ENCODE measurements at places on chromosomes 6 and 20.

- DNase-seq = no peak
These were observed 109.0 kb downstream of the GJA10 start for GRCh38 chr6:90003069-90003795.

DNA sequence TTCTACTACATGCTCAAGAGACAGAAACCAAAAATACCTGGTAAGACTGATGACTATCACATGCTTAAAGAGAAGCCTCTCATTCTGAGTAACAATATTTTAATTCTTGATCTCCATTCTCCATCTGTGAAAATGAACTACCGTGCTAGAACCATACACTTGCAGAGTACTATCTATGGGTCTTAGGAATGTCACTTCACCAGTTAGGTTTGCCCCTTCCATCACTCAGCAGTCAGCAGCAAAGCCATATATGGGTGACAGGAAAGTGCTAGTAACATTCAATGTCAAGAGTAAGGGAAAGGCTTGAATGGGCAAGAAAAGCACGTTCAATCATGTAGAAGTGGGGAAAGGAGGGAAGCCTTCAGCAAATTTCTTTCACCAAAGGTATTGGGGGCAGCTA, 2.3 kb downstream of the DNAAF9 start:
- DNase-seq = no peak

GRCh38 chr6:71496018-71496721, 207.6 kb downstream of the OGFRL1 start:
- peak; percentile 6 for DNase-seq

- DNase-seq = peak; percentile 53
These were observed 101.0 kb upstream of the DTNBP1 start for GRCh38 chr6:15763837-15764236.

DNA sequence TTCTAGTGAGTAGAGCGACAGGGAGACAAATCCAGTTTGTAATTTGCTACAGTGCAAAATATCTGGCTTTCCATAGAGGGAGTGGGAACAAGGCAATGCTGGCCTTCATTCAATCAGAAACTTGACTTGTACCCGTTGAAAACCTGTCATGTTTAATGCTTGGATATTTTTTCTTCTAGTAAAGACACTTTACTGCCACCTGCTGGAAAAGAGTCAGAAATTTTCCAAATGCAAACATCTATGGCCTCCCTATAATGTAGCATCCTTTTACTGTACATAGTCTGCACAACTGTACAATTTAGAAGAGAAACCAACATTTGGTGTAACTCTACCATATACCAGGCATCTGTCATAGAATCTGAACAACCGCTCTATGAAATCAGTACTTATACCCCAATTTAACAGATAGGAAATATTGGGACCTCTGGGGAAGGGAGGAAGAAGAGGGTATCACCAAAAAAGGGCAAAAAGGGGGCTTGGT, 16.7 kb upstream of the TBC1D20 start:
- peak; percentile 62 for DNase-seq

DNA sequence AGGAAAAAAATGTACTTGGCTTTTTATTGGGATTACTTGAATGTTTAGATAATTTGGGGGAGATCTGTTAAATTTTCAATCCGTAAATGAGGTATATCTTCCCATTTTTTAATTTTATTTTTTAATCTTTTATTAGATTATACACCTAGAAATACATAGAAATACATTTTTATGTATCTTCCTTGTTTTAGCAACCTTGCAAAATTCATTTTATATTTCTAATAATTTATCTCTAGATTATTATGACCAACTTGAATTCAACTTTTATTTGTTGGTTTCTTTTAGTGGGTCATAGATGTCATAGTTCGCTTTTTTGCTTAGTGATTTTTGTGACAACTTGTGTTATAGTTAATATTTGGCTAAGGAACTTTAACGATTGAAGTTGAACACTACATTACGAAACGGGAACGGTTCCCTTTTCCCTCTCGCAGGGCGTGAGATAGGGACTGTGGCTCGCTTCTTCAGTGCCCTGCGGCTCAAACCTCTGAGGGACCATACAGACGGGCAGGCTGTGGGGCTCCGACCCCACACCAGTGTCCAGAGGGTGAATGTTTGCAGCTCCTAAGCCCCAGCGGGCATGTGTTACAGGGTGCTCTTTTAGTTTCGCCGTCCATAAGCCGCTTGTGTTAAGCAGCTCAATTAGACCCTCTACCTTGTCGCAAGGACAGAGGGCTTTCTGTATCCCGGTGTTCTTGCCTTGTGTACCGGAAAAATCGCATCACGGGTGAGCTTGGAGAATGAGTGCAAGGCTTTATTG, 53.8 kb downstream of the PRND start:
- DNase-seq = no peak

- DNase-seq = no peak
These were observed 77.7 kb downstream of the GJA10 start for GRCh38 chr6:89972025-89972381.

GRCh38 chr6:107728564-107728897, 95.6 kb downstream of the SCML4 start:
- DNase-seq = no peak

- DNase-seq = no peak
These were observed 87.8 kb upstream of the EZR start for GRCh38 chr6:158906926-158907325.

- no peak for DNase-seq
These were observed 43.2 kb downstream of the PHIP start for GRCh38 chr6:79034865-79035264.

- no peak for DNase-seq
These were observed 12.5 kb downstream of the VSTM2L start for GRCh38 chr20:37915434-37915787.

- DNase-seq = no peak
These were observed 29.4 kb downstream of the UTRN start for GRCh38 chr6:144314562-144314961.

DNA sequence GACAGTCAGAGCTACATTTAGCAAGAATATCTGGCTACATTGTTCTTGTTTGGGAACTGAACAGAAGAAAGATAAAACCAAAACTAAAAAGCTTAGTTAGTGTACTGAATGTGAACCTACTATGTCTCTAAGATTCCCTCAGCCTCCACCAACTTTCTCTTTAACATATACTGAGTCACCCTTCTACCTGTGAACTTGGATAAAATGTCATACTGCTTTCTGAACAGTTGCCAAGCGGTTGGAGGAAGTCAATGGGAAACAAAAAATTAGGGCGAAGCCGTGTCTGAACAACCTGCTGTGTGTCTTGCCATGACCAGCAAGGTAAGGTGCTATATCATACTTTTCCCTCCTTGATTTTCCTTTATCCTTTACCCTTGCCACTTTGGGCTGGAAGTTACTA, 243.5 kb downstream of the BTBD9 start:
- no peak for DNase-seq

DNA sequence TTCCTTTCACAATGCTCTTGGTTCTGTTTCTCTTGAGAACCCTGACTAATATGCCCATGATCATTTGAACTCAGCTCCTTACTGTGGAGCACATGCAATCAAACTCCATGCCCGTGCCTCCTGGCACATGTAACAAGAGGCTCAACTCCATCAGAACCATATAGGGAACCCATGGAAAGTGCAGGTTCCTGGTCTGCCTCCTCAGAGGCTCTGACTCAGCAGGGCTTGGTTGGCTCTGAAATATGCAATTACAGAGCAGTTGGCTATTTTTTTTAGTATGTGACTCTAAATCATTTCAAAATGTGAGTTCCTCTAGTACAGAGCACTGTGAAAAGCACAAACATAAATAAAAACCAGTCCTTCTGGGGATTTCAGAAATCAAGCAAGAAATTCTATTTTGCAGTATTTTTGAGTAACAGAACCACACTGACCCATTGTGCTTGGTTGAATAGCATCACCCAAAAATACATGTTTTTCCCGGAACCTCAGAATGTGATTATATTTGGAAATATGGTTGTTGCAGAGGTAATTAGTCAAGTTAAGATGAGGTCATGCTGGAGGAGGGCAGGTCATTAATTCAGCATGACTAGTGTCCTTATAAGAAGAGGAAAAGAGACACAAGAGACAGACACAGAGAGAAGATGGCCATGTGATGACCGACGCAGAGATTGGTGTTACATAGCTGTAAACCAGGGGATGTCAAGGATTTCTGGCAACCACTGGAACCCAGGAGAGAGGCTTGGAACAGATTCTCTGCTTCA, 13.2 kb upstream of the MAP3K4 start:
- DNase-seq = peak; percentile 76

- no peak for DNase-seq
These were observed 170.7 kb downstream of the CLIC5 start for GRCh38 chr6:45844986-45845385.

DNA sequence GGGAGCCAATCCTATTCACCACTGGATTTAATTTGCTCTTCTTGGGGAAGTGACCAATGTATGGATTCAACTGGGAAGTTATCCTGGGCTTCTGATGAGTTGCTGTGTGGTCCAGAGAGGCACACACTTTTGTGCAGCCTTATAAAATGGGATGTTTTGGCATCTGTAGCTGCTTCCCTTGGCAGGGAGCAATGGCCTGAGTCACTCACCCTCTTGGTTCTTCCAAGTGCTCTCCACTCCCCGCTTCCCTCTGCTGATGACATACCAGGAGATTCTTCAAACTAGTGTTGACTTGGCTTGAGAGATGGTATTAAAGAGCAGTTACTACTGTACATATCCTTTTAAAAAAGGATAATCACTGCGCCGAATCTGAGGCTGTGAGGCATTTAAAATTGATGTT, 105.8 kb downstream of the JARID2 start:
- DNase-seq = peak; percentile 91

DNA sequence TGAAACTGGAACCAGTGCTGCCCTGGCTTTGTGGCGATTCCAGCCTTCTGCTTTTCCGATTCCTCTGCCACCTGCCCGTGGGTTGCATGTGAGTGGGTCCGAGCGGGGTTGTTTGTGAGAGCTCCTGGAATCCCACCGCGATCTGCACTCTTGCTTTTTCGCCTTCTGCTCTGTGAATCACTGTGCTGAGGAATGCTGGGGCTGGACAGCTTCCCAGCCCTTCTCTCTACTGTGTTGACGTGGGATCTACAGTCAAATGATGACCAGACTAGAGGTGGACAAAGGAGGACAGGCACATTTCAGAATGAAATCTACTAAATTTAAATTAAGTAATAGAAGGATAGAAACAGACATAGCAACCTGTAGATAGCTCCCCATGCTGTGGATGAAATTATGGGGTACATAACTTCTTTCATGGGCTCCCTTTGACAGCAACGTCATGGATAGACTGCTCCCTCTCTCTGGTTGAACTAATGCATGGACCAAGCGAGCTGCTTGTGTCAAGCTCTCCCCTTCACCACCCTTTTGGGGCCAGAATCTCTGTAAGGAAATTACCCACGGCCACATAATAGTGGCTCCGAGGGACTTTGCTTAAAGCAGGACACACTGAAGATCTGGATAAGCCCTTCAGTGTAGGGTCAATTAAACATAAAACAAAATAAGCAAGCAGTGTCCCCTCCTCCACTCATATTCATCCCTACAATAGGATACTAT, 2.0 kb downstream of the FNDC1 start:
- DNase-seq = peak; percentile 89

DNA sequence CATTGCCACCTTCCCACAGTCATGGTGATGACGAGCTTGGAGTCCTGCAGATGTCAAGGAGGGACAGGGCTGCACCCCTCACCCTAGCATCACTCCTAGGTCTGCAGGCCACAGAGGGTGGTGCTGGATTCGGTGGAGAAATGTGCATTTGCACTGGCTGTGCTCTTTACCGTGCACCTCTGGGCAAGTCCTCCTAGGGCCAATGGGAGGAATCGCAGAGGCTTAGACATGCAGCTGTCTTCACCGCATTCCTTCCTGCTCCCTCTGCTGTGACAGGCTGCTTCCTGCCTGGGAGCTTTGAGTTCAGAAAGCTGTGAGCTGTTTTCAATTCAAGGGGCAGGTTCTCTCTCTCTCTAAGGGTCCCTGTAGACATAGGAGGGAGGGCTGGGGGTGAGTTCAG, 85.1 kb downstream of the EDN3 start:
- DNase-seq = no peak

GRCh38 chr6:98094696-98095095, 739.7 kb upstream of the POU3F2 start:
- DNase-seq = no peak

GRCh38 chr20:57587989-57588377, 27.1 kb downstream of the PCK1 start:
- DNase-seq = no peak

DNA sequence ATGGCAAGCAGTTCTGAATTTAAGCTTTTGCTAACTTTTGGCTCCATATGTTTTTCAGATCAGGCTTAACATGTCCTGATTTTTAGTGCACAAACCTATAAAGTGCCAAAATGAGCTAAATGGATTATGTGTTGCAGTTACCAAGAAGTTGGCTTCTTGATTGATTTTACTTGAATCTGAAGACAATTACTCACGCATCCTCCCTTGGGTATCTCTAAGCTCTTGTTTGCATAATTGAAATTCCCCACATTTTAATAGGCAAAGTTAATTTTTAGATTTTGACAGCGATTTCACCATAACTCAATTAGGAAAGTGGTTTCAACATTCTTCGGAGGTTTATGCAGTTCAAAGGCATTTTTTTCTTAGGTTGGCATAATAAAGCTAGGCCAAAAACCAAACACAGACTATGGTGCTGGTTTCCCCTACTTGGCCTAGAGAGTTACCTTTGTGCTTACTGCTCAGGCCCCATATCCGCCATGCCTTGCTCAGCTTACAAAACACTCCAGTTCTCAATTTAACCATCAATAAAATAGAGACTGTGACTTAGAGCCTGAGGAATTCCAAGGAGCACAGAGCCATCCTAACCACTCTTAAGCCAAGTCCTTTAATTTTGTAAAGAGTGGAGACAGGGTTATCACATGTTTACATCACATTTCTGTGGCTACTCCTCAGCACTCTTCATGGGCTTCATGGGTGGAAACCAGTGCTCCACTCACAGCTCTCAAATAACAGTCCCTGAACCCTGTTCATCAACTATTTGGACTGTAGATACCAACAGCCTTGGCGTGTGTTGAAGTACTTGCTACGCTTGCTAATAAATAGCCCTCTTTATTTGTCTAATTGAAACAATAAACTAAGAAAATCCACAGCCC, 32.1 kb downstream of the LAMA4 start:
- DNase-seq = peak; percentile 46

GRCh38 chr6:162200041-162200440, 527.5 kb downstream of the PRKN start:
- no peak for DNase-seq

- DNase-seq = no peak
These were observed 33.2 kb upstream of the SNX9 start for GRCh38 chr6:157789861-157790260.

DNA sequence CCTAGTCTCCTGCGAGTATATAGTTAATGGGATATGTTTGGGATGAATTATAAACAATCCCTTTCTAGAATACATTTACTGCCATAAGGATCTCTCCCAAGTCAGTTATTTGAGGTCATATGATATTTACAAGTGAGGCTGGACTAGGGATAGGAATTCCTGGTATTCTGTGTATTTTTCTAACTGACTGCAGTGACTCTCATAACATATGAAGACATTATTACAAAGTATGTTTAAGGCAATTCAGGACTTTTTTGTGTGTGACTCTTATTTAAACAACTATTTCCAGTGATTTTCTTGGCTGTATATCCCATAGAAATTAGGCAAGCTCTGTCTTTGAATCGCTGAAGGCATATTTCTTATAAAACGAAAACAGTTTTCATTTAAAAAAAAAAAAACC, 18.4 kb upstream of the TNFAIP3 start:
- DNase-seq = no peak

- DNase-seq = no peak
These were observed 55.1 kb downstream of the CHD6 start for GRCh38 chr20:41563087-41563486.

GRCh38 chr6:161568885-161569456, 295.1 kb upstream of the AGPAT4 start:
- no peak for DNase-seq

Data from AG08395 (cell line).